ENCODE measurements at places on chromosomes 1 and 21.

DNA sequence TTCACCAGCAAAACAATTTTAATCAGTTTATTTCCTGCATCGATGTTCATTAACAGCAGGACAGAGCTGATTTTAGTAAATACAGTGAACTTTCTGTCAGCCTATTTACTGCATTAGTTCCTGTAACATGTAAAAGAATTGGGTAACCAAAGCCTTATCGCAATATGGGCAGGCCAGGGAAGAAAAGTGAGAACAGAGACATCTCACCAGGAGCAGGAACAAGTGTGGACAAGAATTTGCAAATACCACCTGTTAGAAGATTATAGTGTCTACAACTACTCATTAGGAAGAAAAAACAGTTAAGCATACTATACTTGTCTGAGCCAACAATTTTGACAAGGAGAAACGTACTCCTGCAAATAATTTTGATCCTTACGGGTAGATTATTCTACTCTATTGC is 1293.9 kb downstream of the PLA2G4A start:
- DNase-seq: no peak

GRCh38 chr1:203082231-203082505 is 3.6 kb downstream of the MYOG start:
- DNase-seq: no peak

DNA sequence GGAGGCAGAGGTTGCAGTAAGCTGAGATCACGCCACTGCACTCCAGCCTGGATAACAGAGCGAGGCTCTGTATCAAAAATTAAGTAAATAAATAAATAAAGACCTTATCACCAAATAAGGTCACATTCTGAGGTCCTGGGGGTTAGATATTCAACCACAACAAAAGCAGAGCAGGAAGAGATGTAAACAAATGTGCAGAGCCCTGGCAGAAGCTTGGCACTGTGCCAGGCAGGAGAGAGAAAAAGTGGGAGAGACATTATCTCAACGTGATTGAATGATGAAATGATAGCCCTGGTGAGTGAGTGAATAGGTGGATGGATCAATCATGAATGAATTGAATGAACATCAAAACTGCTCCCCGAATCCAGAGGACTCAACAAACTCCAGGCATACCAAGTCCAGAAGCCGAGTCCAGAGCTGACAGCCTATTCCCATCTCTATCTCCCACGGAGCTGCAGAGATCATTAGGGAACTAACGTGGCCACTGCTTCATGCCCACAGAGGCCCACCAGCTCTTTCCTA is 150.7 kb downstream of the TOMM20 start:
- no peak for DNase-seq

DNA sequence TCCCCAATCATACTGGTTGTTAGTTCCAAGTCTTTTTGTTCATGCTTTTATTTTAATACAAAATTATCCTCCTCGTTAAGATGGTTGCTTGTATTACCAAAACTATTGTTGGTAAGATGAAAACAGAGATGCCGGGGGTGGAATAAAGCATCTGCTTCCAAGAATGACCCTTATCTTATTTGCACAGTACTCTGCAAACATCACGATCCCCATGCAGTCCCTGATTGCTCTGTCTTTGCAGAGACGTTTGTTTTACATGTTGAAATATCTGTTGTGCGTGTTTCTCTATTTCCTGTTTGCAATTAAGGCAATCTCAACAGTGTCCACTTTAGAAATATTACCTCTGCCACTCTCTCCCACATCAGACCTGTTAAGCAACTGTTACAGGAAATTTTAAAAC is 141.3 kb upstream of the NCAM2 start:
- no peak for DNase-seq

GRCh38 chr1:43764581-43764980 is 57.2 kb downstream of the ST3GAL3 start:
- no peak for DNase-seq

DNA sequence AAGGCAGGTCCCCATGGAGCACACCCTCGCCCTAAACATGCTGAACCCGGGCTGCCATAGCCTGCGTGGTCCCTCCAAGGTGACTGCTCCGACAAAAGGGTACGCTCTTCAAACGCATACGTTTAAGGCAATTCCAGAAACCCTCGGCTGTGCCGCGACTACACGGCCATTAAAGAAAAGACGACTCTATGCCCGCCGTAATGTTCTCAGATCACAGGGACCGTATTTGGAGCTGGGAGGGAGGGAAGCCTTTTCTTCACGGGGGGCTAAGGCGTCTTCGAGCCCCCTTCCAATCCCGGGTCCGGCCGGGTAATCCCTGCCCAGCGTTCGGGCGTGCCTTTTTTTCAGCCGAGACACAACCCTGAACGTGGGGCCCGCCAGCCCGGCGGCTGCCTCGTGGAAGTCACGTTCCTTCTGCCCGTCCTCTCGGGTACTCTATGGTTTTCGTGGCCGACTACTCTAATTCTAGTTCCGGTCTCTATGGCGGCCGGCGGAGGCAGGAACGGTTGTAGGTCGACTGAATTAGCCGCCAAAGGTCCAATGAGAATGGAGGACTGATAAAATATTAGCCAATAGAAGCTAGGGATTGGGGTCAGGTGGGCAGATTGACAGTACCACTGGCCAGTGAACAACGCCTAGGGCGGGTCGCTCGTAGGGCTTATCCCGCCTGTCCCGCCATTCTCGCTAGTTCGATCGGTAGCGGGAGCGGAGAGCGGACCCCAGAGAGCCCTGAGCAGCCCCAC is at the start of gene YBX1:
YBX1 (plus strand) TSS at position 678 of the 743 bp plus-strand sequence. CDS start 148 bp downstream, outside the sequence.
- peak; percentile 74 for DNase-seq

DNA sequence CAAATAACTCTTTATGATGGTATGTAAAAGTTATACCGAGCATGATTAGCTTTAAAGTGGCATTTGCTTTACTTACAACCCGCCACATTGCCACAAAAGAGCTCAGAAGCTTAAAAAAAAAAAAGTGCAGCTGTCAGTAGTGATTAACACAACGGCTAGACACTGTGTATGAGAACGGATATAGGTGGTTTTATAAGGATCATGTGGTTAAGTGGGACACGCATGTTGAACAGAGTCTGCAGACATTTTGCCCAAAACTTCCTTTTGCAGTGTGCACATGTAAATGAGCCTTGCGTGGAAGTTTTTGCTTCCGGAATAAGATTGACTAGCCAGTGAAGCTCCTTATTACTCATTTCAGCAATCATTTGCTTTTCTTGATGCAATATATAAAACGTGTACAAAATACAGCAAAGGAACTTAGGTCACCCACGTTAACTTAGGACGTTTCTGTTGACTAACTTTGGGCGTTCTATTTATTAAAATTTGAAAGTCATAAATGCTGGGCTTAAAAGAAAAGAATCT is 58.7 kb upstream of the RGS1 start:
- no peak for DNase-seq

- DNase-seq: no peak
These were observed 3.3 kb downstream of the WNT3A start for GRCh38 chr1:228009828-228010775.

GRCh38 chr1:41354956-41355355 is 6.3 kb upstream of the FOXO6 start:
- no peak for DNase-seq

DNA sequence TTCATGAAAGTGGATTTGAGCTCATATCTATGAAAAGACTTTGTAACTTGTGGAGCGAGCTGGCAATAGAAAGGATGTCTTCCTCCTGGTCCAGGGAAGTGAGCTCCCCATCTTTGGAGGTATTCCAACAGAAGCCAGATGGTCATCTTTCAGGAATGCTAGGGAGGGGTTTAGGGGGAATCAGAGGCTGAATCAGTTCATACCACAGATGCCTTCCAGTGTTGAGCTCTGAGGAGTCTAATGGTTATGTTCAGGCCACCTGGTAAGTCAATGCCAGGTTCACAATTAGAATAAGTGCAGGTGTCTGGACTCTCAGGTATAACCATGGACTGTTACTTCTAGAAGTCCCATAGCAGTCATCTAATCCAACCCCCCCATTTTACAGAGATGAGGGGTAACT is 119.1 kb downstream of the ACTL8 start:
- no peak for DNase-seq

DNA sequence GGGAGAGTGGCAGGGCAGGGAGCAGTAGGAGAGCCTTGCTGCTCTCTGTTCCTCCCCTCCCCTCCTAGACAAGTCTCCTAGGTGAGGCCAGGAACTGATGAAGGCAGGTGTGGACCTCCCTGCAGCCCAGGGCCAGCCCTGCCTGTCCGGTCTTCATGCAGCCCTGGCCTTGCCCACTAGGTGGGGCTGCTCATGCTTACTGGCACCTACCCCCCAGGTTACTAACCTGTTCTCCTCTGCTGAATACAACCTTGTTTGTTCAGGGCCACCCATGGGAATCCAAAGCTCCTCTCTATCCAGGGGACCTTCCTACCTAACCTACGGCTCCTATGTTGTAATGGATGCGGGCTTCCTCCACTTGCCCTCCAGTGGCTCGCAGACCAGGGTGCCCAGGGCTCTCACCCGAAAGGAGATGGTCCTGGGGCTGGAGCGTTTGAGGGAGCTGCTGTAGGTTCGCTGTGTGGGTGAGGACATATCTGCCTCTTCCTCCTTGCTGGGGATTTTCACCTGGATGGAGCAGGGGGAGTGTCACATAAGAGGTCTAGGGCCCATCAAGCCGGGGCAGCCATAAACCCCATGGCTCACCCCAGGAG is 7.9 kb upstream of the TNNT2 start:
- peak; percentile 14 for DNase-seq

- DNase-seq: no peak
These were observed 37.5 kb upstream of the PRDM2 start for GRCh38 chr1:13662493-13662892.

GRCh38 chr1:178057141-178057765 is 36.7 kb upstream of the RASAL2 start:
- no peak for DNase-seq

DNA sequence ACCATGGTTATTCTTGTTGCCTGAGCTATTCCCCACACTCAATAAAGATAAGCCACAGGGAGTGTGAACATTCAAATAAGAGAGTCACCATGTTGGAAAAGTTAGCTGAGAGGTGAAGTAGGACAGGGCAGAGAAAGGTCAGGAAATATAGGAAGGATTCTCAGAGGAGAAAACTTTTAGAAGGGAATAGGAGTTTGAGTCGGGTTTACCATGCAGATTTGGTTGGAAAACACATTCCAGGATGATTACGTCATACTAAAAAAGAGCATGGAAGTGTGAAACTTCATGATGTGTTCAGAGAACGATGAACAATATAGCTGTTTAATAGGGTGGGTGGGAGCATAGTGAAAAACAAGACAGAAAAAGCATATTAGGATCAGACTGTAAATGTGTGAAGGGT is 1125.3 kb upstream of the ADGRL2 start:
- DNase-seq: no peak

- no peak for DNase-seq
These were observed 11.0 kb upstream of the ELK4 start for GRCh38 chr1:205642679-205643307.

- DNase-seq: no peak
These were observed 86.3 kb downstream of the NKAIN1 start for GRCh38 chr1:31153423-31153822.

DNA sequence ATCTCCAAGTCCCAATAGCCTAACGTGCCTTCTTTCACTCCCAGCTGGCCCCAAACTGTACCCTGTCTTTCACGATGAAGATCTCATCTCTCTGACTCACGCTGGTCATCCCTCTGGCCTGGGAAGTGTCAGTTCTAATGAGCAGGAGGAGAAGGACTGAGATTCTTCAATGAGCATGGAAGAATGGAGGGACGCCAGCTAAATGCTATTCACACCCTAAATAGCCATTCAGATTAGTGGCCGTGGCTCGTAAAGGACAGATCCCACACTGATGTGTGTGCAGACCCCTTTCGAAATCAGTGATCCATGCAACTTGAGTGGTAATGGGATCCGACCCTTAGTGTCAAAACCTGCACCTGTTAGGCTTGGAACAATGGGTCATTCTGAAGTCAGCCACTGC is 75.9 kb upstream of the SMYD2 start:
- DNase-seq: no peak

- no peak for DNase-seq
These were observed 21.8 kb upstream of the SDHB start for GRCh38 chr1:17075470-17076255.

DNA sequence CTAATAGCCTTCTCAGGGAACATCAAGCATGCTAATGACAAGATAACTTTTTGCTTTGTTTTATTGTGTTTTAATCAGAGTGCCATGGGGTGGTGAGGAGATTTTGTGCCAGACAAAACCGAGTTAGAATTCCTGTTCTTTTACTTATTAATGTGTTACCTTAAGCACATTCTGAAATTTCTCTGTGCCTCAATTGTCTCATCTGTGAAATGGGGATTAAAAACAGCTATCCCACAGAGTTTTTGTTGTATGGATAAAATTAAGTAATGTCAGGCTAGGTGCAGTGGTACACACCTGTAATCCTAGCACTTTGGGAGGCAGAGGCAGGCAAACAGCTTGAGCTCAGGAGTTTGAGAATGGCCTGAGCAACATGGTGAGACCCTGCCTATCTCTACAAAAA is 138.0 kb downstream of the PROX1 start:
- no peak for DNase-seq

DNA sequence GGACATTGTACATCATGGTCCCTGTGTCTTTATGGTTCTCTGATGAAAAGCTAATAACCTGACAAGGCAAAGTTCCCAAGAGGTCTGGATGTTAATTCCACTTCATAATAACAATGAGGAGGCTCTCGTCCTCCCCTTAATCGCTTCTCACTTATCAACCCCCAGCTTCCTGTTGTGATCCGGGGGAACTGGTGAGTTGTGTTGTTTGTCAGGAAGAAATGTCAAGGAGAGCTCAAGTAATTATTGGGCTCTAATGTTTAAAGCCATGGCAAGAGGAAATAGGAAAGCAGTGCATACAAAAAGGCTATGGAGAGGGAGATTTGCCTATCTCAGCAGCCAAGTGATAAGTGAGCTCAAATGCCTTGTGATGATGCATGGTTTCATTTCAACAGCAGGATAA is 42.8 kb upstream of the RASAL2 start:
- no peak for DNase-seq

DNA sequence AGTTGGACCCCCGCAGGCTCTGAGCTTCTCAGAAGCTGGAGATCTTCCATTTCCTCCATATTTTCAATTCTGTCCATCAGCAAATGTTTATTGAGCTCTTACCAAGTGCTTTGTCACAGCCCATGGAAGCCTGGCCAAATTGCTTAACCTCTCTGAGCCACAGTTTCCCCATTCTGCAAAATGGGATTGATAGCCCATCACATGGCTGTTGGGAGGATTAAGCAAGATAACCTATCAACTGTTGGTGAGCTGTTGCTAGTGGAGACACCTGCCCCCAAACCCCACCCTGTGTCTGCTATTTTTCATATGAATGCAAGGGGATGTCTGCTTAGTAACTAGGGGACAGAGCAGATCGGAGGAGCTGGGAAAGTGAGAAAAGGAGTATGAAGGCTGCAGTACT is 38.3 kb downstream of the CD34 start:
- no peak for DNase-seq

DNA sequence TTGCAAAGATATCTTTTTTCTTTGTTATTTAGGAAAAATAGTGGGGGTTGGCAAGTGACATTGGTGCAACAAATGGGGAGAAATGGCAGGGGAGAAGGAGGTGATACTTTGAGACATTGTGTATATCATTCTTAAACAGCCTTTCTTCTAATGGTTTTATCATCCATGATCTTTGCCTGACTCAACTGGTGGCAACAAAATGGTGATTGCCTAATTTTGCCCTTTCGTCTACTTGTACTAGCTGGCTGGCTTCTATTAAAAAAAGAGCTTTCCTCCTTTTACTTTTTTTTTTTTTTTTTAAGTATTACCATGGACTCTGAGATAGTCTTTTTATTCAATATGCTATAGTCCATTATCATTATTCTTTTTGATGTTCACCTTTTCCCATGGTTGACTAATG is 27.7 kb downstream of the DESI2 start:
- no peak for DNase-seq

All from caudate nucleus (tissue), 63 donors.